Activated CD8-positive, alpha-beta T cell treated with anti-CD3 and anti-CD28 coated beads for 36 hours (primary cell): ENCODE measurements at places on chromosomes 5 and 9.

GRCh38 chr9:106701611-106702010, 161.4 kb upstream of the ZNF462 start:
- no peak overlapping the region for H3K4me3 ChIP-seq
- no peak for DNase-seq
- H3K27ac ChIP-seq: no peak overlapping the region
- H3K4me1 ChIP-seq: no peaks in the 10 kb centered on the region
- H3K36me3 ChIP-seq: no peaks in the 10 kb centered on the region

- no peak overlapping the region for H3K27ac ChIP-seq
- H3K36me3 ChIP-seq: no peaks in the 10 kb centered on the region
- peaks cover 32% of the 10 kb centered on the region for H3K27me3 ChIP-seq
- DNase-seq: no peak
Observed at GRCh38 chr9:124453586-124454191, 3.4 kb downstream of the ADGRD2 start.

DNA sequence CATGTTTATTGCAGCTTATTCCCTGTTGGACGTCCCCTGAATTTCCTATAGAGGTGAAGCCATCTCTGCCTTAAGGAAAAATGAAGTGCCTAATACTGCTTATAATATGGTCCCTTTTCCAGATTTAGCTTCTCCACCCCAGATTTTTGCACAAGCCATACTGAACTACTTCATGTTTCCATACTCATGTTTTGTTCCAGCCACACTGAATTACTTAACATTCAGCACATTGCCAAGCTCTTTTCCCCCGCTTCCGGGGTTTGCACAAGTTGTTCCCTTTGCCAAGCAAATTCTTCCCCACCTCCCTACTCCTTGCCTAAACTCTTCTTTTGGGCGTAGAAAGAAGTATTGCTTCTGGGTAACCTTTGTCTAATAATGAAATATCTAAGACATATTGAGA, 1.7 kb upstream of the CNTRL start:
- H3K4me1 ChIP-seq: peaks cover 39% of the 10 kb centered on the region
- peak overlapping the region; percentile 97 for H3K4me3 ChIP-seq
- no peaks in the 10 kb centered on the region for H3K36me3 ChIP-seq
- peak overlapping the region; percentile 0 for H3K27ac ChIP-seq
- DNase-seq: no peak

GRCh38 chr9:4196376-4196775, 103.5 kb downstream of the GLIS3 start:
- peaks cover 7% of the 10 kb centered on the region for H3K27me3 ChIP-seq
- H3K4me1 ChIP-seq: no peaks in the 10 kb centered on the region
- no peak overlapping the region for H3K4me3 ChIP-seq
- no peak overlapping the region for H3K27ac ChIP-seq
- H3K36me3 ChIP-seq: peaks cover 11% of the 10 kb centered on the region

- no peak overlapping the region for H3K4me3 ChIP-seq
- no peaks in the 10 kb centered on the region for H3K4me1 ChIP-seq
- H3K36me3 ChIP-seq: no peaks in the 10 kb centered on the region
- peaks cover 7% of the 10 kb centered on the region for H3K27me3 ChIP-seq
- no peak overlapping the region for H3K27ac ChIP-seq
Observed at GRCh38 chr9:116342941-116343340, 189.3 kb downstream of the PAPPA start.

DNA sequence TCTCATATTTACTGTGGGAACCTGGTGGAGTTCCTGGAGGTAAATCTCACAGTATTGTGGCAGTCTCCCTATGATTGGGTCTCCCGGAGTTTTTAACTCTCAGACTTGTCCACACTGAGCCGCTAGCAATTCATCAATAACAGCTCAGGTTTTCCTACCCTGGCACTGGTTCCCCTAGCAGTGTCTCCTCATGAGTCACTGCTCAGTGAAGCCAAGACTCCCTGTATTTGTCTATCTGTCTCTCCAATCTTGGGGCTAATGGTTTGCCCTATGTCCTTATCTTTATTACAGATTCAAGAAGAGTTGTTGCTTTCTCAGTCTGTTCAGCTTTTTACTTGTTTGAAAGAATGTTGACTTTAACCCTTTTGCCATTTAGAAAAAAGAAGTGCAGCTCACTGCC, 176.7 kb upstream of the FGF10 start:
- no peaks in the 10 kb centered on the region for H3K27me3 ChIP-seq
- H3K36me3 ChIP-seq: no peaks in the 10 kb centered on the region
- H3K27ac ChIP-seq: no peak overlapping the region
- no peak overlapping the region for H3K4me3 ChIP-seq
- no peaks in the 10 kb centered on the region for H3K4me1 ChIP-seq
- DNase-seq: no peak

DNA sequence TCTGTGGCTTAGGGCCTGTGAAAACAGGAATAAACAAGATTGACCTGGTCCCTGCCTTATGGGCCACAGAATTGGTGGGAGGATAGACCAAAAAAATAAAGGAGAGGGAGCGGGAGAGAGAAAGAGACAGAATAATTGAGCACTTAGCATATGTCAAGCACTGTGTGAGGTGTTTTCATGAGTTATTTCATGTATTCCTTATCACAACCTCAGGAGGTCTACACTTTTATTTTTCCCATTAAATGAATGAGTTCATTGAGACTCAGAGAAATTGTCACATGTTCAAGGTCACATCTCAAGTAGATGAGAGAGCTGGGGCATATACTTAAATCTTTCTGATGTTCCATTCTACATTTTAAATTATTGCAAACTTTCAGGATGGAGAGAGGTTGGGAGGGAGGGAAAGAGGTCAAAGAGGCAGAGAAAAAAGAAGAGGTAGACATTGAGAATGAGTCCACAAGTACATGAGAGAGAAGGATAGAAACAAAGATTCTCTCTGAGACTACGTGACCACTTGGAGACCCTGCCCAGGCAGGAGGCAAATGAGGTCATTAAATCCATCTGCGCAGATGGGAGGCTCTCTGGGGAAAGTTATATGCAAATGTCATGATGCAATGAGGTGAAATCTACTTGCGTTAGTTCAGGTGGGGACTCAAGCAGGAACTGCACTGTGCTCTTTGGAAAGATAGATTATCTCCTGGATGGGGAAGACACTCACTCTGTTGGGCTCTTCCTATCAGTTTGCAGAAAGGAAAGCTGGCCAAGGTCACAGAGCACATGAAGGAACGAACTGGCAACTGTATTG, 241.5 kb downstream of the PAPPA start:
- DNase-seq: no peak
- no peak overlapping the region for H3K27ac ChIP-seq
- H3K4me3 ChIP-seq: no peak overlapping the region
- H3K4me1 ChIP-seq: no peaks in the 10 kb centered on the region
- H3K36me3 ChIP-seq: no peaks in the 10 kb centered on the region

GRCh38 chr9:14560194-14560593, 133.0 kb downstream of the ZDHHC21 start:
- no peak overlapping the region for H3K4me3 ChIP-seq
- H3K27ac ChIP-seq: no peak overlapping the region
- no peaks in the 10 kb centered on the region for H3K36me3 ChIP-seq
- DNase-seq: peak; percentile 14
- H3K4me1 ChIP-seq: peaks cover 5% of the 10 kb centered on the region

GRCh38 chr9:127215268-127216209, 49.0 kb upstream of the GARNL3 start:
- no peak overlapping the region for H3K4me3 ChIP-seq
- no peaks in the 10 kb centered on the region for H3K27me3 ChIP-seq
- no peaks in the 10 kb centered on the region for H3K4me1 ChIP-seq
- no peak overlapping the region for H3K27ac ChIP-seq
- no peaks in the 10 kb centered on the region for H3K36me3 ChIP-seq

GRCh38 chr9:37539634-37540033, 36.5 kb downstream of the FBXO10 start:
- H3K36me3 ChIP-seq: peaks cover 9% of the 10 kb centered on the region
- no peak overlapping the region for H3K27ac ChIP-seq
- H3K4me1 ChIP-seq: no peaks in the 10 kb centered on the region
- DNase-seq: no peak
- H3K27me3 ChIP-seq: no peaks in the 10 kb centered on the region

DNA sequence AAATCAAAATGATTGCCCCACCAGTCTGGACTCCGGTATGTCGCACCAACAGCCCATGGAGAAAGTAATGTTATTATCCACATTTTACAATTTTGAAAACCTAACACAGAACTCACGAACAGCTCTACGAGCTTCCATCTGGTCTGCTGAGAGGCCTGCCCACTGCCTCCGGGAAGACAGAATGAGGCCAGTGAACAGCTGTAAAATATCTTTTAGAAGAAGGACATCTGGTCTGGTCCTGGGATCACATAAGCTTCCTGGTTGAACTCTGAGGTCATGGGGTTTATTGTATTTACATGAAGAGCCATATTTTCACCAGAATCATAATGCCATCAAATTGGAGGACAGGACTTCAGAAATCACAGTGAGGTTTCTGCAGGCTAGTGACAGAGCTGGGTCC, 89.0 kb downstream of the FRMD3 start:
- no peak for DNase-seq
- H3K27me3 ChIP-seq: no peaks in the 10 kb centered on the region
- H3K4me3 ChIP-seq: no peak overlapping the region
- H3K36me3 ChIP-seq: no peaks in the 10 kb centered on the region

- H3K27ac ChIP-seq: no peak overlapping the region
- H3K27me3 ChIP-seq: peaks cover 7% of the 10 kb centered on the region
- no peaks in the 10 kb centered on the region for H3K36me3 ChIP-seq
- peaks cover 8% of the 10 kb centered on the region for H3K4me1 ChIP-seq
Observed at GRCh38 chr5:159515909-159516415, 185.7 kb upstream of the IL12B start.

GRCh38 chr5:173310218-173310769, 17.9 kb downstream of the STC2 start:
- H3K27ac ChIP-seq: no peak overlapping the region
- H3K4me3 ChIP-seq: no peak overlapping the region
- no peaks in the 10 kb centered on the region for H3K36me3 ChIP-seq
- no peaks in the 10 kb centered on the region for H3K4me1 ChIP-seq
- H3K27me3 ChIP-seq: peaks cover 25% of the 10 kb centered on the region

- H3K4me1 ChIP-seq: no peaks in the 10 kb centered on the region
- H3K27me3 ChIP-seq: no peaks in the 10 kb centered on the region
- no peak for DNase-seq
- H3K27ac ChIP-seq: no peak overlapping the region
- H3K36me3 ChIP-seq: no peaks in the 10 kb centered on the region
Observed at GRCh38 chr5:84249918-84250630, 134.6 kb downstream of the EDIL3 start.

- H3K27ac ChIP-seq: peak overlapping the region; percentile 71
- peaks cover 9% of the 10 kb centered on the region for H3K36me3 ChIP-seq
- peak overlapping the region; percentile 11 for H3K4me3 ChIP-seq
Observed at GRCh38 chr9:99811598-99812383, 9.9 kb upstream of the NR4A3 start.

DNA sequence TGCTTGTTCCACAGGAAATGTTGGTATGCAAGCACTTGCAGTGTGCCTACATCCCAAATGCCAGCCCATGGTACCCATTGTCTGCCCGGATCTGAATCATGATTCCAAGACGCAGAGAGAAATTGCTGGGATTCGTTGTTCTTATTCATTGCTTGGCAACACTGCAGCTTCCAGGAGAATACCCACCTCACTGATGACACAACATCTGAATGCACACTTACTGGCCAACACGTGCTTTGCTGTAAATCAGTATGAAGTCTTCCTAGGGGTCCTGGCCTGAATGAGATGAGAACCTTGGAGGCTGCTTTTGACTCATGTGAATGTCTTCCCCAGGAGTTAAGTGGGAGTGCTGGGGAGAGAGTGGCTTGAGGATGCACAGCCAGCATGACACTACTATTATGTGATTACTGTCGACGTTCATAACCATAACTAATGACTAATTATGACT, 11.6 kb downstream of the SRD5A1 start:
- peaks cover 14% of the 10 kb centered on the region for H3K36me3 ChIP-seq
- H3K4me3 ChIP-seq: no peak overlapping the region
- H3K27me3 ChIP-seq: no peaks in the 10 kb centered on the region
- no peak for DNase-seq
- H3K4me1 ChIP-seq: no peaks in the 10 kb centered on the region

DNA sequence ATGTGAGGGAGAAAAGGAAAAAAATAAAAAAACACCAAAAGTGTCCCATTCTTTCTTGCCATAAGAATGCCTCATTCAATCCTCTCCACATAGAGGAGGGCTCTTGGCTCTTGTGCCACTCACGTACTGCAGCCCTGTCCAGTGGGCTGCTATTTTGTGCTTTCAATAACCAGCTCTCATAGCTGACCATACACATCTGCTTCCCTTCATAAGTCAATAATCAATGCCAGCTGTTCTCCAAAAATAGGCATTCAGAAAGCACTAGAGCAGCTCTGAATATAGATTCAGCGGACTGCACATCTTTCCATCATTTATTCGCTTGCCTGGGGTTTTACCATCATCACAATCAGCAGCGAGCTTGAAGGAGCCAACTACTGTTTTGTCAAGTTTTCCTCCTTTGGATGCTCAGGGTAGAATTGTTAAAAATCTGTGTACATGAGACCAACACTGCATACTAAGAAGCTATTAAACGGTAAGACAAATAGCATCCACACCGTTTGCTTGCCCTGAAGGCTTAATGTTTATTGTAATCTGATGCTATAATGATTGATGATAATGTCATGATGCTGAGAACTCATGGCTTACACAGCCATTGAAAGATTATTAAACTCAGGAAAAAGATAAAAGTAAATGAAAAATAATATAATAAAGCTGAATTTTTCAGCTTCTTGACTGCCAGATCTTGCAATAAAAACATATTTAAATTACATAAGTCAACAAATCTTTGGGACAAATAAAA, 80.0 kb downstream of the OXCT1 start:
- no peak for DNase-seq
- no peak overlapping the region for H3K27ac ChIP-seq
- H3K27me3 ChIP-seq: no peaks in the 10 kb centered on the region
- peaks cover 33% of the 10 kb centered on the region for H3K36me3 ChIP-seq
- no peaks in the 10 kb centered on the region for H3K4me1 ChIP-seq

DNA sequence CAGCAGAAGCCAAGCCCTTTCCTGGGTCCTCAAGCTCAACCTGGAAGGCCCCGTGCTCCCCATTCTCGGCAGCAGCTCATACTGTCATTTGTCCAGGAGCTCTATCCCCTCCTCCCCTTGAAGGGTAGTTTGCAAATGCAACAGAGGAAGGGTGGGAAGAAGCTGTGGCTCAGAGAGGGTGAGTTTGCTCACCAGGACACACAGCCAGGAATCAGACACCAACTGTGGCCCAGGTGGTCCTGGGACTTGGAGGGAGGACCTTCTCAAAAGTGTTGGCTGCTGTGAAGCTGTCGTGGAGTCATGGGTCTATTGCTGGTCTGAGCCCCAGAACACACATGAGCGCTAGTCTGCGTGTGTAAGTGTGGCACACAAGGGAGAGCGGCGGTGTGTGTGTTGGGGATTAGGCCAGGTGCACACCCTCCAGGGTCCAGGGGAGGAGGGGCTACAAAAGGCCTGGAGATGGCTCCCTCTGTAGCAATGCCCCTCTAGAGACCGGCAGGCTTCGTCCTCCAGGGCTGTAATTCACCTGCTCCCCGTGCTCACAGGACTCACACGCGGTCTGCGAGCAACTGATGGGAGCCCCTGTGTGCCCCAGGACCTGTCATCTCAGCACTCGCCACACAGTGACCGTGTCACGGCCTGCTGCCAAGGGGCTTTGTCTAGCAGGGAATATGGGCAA, 8.2 kb upstream of the RPS14 start:
- H3K27ac ChIP-seq: peak overlapping the region; percentile 11
- no peak for DNase-seq
- peaks cover 34% of the 10 kb centered on the region for H3K4me1 ChIP-seq
- peak overlapping the region; percentile 5 for H3K4me3 ChIP-seq

- peaks cover 2% of the 10 kb centered on the region for H3K27me3 ChIP-seq
- H3K4me1 ChIP-seq: peaks cover 13% of the 10 kb centered on the region
- no peaks in the 10 kb centered on the region for H3K36me3 ChIP-seq
Observed at GRCh38 chr9:110031511-110032173, 176.3 kb downstream of the C9orf152 start.
